H7 (cell line): ENCODE measurements at places on chromosomes 5 and 9. TPM values are rescaled to one million over a fixed set of nuclear protein-coding genes. Genes with fewer than 3 reads are reported as not detected.
A peak's percentile ranks its signal among the peaks of the same experiment; 100 is the strongest.

FAM78A gene
- total RNA-seq = 1.6 and 3.4 TPM in 2 replicates

GRCh38 chr5:123454259-123454911, 31.2 kb upstream of the CEP120 start:
- no peak for DNase-seq

DNA sequence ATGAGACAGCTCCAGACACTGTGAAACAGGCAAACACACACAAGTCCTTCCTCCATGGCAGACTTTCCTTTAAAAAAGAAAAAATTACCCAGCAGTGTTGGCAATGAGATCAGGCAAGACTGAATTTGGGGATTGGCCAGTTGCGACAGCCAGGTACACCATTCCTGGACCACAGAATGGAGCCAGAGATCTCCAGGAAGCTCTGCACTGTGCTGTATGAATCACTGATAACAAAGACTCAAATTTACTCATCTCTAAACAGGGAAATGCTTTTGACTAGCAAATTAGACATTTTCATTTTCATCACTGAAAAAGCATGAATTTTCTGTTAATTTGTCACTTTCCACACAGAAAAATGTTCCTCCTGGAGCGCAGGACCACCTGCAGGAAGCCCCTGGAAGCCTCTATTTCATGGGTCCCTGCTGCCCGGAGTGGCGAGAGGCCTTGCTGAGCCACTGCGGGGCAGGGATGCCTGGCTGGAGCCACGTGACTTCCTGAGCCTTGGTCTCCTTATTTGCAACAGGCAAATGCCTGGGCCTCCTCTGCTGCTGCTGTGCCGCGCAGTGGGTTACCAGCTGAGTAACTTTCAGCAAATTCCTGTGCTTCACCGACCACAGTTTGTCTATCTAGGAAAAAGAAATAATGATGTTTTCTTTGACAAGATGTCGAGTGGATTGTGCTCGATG, 185.9 kb upstream of the ZNF618 start:
- peak; percentile 43 for DNase-seq

- DNase-seq = no peak
Observed at GRCh38 chr5:31225118-31225517, 31.6 kb downstream of the CDH6 start.
